Right atrium auricular region (tissue), 2 donors: ENCODE measurements at places on chromosomes 7 and 10. TPM values are rescaled to one million over a fixed set of nuclear protein-coding genes. Genes with fewer than 3 reads are reported as not detected.
A peak's percentile ranks its signal among the peaks of the same experiment; 100 is the strongest.

DNA sequence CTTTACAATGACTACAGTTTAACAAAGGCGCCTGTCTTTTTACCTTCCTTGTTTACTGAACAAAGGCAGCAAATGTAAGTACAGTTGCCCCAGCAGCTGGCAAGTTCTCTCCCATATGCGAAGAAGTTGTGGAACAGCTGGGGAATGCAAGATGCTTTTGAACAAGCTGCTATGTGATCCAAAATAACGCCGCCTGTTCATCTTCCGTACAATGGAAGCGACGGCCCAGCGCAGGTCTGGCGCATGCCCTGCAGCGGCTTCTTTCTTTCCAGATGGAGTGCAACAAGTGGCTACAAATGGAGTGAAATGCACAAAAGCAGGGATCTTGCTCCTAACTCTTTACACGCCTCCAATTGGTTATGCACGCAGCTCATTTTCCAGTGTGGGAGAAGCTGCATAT is 97.0 kb upstream of the SVIL start:
- DNase-seq: no peak

DNA sequence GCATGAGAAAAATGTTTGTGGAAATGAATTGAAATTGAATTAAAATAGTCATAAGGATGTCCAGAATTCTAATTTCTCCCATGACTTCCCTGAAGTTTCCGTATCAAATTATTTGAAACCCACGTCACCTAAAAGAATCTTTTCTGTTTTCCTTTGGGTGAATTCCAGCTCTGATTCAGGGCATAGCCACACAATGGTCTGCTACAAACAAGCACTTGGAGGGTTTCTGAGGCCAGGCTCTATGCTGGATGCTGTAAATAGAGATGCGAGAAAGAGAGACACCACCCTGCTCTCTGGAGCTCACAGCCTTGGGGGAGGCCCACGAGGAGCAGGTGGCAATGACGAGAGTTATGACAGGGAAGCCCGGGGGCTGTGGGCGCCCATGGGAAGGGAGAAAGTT is 33.6 kb downstream of the GHRHR start:
- DNase-seq: no peak

DNA sequence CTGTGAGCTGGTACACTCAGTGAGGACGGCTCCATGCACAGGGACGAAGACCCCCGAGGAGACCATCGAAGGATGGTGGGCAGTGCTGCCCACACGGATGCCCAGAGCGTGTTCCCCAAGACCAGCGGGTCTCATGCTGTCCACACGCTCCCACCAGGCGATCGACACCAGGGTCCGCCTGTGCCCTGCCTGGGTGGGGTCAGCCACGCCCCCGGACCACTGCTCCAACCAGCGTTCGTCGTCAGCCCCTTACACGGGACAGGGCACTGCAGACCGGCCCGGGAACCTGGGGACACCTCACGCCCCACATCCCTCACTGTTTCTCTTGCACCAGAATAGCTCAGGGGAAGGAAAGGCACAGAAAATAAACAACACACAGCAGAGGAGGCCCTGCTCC is 223.5 kb downstream of the DNAJB6 start:
- no peak for DNase-seq

DNA sequence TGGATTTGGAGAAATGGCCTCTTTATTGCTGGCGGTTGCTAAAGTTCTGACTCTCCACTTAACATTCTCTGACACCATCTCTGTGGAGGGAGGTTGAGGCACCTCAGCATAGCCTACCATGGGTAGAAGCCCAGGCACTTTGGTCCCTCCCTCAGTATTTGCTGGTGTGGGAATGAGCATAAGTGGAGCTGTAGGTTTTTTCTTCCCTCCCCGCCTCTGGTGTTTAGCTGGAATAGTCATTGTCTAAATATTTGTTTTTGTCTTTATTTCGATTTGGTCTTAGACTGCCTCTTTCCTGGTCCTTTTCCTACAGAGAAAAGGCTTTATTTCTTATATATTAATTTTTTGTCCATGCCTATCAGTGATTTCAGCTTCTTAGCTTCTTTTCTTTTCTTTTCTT is 203.4 kb upstream of the AGR3 start:
- no peak for DNase-seq

DNA sequence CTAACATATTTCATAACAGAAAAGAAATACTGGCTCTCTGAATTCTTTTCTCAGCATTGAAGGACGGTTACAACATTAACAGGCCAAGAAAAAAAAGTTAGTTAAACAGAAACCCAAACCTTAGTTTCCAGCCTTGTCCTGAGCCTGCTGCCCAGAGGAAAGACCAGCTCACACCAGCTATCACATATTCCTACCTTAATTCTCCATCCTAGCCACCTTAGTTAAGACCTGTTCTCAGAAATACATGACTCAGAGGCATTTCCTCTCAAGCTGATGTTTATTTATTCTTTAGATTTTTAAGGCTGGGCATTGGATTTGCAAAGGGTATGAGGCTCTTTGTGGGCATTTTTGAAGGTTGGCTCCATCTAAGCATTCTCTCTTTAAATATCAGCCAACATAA is 34.3 kb upstream of the ADAM12 start:
- no peak for DNase-seq

GRCh38 chr7:98178762-98179490 is 32.3 kb upstream of the BHLHA15 start:
- no peak for DNase-seq

DNA sequence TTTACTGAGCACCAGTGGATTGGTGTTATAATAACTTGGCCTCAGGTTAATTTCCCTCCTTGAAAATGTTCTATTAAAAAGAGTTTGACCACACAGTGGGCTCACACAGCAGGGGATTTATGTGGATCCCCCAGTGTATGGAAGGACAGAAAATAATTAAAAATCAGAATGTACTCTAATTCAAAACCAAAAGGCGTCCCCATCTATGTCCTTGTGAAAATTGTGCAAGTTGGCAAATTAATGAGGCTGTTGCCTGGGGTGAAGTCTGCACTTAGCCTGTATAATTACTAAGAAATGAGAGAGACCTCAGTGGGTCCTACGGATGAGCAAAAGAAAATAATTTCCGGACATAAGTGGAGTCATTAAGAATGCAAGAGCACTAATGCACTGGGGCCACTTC is 31.1 kb downstream of the PIK3CG start:
- DNase-seq: no peak

DNA sequence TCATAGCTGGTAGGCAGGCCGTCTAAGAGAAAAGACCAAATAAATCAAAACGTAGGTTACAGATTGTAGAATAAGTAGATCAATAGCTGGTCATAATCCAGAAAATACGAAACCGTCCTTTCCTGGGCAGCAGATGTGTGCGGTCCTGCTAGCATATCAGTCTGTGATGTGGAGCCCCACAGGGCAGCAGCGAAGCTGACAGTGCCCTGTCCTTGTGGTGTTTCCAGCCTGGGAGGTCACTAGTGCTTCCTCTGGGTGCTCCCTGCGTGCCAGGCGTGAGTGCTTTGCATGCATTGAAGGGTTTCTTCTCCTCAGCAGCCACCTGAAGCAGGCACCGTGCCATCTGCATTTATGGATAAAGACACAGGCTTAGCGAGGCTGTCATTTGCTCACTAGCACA is 41.7 kb downstream of the IL15RA start:
- no peak for DNase-seq

DNA sequence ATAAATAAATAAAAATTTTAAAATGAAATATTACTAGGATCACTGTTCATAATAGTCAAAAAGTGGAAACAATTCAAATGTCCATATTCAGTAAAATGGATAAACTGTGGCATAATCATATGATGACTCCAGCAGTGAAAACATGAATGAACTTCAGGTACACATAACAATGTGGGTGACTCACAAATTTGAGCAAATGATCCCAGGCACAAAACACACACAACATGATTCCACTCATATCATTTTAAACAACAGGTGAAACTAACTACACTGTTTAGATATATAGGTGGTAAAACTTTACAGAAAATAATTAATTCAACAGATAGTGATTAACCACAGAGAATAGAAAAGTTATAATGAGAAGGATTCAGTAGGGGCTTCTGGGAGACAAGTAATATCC is 14.7 kb upstream of the SAMD8 start:
- no peak for DNase-seq

- no peak for DNase-seq
Observed at GRCh38 chr10:17092216-17092944, 37.2 kb downstream of the CUBN start.

DNA sequence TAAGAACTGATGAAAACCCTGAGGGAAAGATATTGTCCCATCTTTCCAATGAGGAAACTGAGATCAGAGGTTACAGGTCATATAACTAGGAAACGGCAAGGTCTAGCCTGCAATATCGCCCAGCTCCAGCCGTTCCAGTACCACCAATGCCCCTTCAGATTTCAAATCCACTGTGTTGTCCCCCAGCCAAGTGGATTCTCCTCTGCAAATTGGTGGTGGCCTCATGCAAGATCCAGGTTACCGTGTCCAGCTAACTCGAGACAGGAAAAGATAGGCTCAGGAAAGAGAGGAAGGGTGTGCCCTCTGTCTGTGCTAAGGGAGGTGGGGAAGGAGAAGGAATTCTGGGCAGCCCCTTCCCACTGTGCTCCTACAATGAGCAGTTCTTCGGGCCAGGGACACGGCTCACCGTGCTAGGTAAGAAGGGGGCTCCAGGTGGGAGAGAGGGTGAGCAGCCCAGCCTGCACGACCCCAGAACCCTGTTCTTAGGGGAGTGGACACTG is 25.3 kb downstream of the PRSS2 start:
- DNase-seq: peak; percentile 18

DNA sequence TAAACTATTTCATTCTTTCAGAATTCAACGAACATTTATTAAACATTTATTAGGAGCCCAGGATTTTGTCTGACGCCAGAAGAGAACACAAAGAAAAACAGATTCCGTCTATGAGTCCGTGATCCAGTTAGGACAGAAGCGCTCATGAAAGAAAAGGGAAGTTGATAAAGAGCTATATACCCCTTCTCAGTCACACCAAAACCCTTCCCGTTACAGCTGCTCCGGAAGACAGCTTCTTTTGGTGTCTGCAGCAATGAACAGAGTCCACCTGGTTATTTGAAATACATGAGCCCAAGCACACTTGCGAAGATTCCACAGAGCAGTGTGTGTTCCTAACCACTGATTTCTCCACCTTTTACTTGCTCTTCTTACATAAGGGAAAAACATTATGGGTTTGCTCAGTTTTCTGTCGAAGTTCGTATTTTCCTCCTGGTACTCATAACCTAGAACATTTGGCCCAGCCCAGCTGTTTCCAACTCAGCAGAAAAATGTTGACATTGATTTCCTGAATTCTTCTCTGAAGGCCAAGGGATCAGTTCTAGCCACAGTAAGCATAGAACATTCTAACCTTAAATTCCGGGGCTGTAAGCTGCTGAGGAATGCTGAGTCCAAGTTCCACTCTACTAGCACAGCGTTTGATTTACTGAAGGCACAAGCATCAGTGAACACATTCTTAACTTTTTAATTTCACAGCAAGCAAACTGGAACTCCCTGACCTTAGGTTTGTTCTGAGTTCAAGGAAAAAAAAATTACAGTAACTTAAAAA is 206.5 kb downstream of the SORCS1 start:
- DNase-seq: no peak

GRCh38 chr10:12081879-12082557 is 13.3 kb downstream of the DHTKD1 start:
- DNase-seq: no peak

DNA sequence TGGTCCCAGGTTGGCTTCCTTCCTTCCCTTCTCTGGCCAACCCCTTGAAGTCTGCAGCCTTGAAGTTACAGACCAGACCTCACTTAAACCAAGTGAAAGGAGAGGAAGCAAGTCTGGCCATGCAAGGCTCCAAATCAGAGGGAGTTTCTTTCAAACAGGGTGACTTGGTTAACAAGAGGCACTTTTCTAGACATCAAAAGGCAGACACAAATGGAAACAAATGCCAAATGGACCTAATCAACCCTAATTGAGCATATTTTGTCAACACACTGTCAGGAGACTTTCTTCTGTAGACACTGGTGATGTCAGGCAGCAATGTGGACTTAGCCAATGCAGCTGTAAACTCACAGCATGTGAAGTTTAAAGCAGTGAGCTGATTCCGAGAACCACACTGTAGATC is 282.7 kb upstream of the FZD8 start:
- no peak for DNase-seq

GRCh38 chr7:141630621-141631020 is 71.3 kb downstream of the DENND11 start:
- DNase-seq: no peak

GRCh38 chr10:66941491-66941890 is 15.7 kb downstream of the LRRTM3 start:
- DNase-seq: no peak

DNA sequence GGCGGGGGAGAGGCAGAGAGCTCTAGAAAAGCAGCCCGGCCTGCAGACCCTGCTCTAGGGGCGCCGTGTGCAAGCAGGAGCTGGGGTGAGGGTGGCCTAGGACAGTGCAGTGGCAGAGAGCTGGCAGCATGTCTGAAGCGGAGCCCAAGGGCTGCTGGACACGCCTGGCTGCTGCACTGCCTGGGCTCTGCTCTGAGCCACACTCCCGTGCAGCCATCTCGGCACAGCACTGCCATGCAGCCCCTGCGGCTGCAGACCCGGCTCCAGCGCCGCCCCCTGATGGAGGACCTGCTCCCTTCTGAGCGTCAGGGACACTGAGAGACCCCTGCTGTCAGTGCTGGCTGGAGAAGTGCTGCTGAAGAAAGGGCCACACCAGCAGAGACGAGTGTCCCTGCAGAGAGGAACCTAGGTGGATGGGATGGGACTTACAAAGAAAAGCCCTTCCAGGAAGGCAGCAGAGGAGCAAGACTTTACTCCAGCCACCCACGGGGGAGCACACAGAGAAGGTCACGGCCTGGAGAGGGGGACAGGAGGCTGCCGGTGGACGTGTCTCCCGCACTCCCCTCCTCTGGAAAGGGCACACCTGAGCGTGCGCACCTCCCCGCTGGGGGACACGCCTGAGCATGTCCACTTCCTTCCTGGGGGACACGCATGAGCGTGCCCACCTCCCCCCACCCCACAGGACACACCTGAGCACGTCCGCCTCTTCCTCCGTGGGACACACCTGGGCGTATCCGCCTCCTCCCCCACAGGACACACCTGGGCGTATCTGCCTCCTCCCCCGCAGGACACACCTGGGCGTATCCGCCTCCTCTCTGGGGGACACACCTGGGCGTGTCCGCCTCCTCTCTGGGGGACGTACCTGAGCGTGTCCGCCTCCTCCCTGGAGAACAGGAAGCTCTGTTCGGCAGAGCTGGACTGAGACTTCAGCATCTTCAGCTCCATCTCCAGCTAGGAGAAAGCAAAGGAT is 252.9 kb downstream of the MAD1L1 start:
- DNase-seq: no peak

DNA sequence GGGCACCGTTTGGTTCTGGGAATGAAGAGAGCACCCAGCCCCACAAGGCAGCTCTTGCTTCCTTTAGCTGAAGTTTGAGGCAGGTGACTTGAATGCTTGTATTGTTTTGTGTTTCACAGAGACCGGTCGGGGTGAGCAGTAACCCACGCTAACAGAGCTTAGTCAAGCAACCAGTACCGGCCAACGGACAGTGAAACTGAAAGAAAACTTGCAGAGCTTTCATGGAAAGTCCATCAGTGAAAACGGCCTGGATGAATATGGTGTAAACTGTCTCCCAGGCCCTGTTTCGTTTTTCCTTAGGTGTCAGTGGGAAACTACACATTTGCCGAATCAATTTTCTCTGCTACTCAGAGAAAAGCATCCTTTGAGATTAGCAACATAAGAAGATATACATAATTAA is 101.1 kb downstream of the LYZL1 start:
- DNase-seq: no peak

GRCh38 chr7:47329320-47329926 is 252.5 kb downstream of the TNS3 start:
- DNase-seq: peak; percentile 57

The MBL2 gene
- total RNA-seq: not detected

The ZNF32 gene
- total RNA-seq: 56.5 TPM

The FAM25G gene
- total RNA-seq: not detected

The BTAF1 gene
- total RNA-seq: 11.8 TPM

The CADPS2 gene
- total RNA-seq: 19.9 TPM

The KCNH2 gene
- total RNA-seq: 128 TPM

The GHRHR gene
- total RNA-seq: not detected
